ENCODE measurements at places on chromosomes 16 and 17.

GRCh38 chr17:60047590-60047989 is 31.1 kb downstream of the HEATR6 start:
- DNase-seq: no peak

GRCh38 chr16:25271421-25271820 is 13.8 kb upstream of the ZKSCAN2 start:
- DNase-seq: no peak

GRCh38 chr17:48514477-48514876 is 16.3 kb downstream of the HOXB1 start:
- DNase-seq: no peak

DNA sequence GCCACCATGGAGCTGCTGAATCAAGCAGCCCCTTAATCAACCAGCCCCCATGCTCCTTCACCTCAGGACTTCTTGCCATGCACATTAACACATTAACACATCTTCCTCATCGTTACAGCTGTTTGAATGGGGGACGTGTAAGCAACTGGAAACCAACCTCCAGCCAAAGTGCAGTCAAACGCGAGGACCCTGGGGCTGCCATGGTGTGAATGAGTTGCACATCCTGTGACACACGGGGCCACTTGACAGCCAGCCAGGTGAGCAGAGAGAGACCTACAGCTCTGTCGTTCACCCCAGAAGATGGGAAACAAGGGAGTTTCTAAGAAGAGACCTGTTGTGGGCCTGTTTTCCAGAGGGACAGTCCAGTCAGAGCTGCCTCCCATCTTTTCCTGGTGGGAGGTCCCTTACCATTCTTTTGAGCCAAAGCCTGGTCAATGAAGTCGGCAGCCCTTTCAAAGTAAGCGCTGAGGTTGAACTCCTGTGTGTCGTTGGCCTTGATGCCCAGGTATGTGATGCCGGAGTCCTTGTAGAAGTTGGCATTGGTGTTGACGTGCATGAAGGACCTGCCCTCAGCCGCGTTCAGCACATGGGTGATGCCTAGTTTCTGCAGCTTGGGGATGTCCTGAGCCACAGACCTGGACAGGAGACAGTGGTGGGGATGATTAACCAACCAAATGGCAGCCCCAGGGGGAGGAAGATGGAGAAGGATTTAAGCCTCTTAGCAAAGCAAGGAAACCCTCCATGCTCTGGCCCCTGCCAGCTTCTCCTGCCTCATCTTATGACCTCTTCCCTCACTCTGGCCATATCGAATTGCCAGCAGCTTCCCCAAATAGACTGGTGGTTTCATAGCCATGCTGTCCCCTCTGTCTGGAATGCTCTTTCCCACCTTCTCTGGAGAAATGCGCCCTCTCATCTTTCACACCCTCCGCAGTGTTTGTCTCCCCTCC is 4.2 kb downstream of the DUSP3 start:
- DNase-seq: no peak

DNA sequence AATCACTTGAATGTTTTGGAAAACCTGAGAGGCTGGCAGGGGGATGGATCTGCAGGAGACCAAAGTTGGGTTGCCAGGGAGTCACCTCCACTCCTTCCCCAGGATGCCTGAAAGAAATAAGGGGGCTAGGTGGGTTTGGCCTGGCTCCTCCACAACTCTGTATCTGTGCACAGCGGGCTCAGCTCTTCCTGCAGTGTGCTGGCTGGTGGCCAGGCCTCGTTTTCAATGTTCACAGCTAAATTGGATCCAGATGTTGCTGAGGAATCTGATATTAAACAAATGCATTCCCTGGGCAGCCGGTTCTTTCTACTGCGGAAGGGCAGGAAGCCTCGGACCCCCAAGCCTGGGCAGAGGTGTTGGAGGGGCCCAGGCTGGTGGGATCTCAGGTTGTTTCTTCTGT is 106.2 kb downstream of the N4BP1 start:
- no peak for DNase-seq

DNA sequence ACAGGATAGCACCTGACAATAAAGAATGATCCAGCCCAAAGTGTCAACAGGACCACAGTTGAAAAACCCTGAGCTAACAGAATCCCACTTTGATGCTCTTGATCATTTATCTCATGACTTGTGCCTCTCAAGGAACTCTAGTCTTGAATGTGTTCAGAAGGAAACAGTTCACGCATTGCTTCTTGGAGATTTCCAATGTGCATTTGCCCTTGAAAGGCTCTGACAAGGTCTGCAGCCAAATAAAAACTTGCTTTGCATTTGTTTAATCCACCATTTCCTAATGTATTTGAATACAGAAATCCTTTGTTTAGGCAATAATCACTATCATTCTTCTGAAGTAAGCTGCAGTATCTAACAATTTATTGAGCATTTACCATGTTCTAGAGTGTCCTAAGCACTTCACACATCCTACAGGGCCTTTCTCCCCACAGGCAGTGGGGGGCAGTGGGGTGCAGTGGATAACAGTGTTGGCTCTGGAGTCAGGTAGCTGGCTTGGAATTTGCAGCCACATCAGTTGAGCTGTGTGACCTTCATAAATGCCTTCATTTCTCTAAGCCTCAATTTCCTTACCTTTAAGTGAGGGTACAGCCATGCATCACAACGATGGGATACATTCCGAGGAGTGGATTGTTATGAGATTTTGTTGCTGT is 239.7 kb downstream of the XYLT1 start:
- no peak for DNase-seq

DNA sequence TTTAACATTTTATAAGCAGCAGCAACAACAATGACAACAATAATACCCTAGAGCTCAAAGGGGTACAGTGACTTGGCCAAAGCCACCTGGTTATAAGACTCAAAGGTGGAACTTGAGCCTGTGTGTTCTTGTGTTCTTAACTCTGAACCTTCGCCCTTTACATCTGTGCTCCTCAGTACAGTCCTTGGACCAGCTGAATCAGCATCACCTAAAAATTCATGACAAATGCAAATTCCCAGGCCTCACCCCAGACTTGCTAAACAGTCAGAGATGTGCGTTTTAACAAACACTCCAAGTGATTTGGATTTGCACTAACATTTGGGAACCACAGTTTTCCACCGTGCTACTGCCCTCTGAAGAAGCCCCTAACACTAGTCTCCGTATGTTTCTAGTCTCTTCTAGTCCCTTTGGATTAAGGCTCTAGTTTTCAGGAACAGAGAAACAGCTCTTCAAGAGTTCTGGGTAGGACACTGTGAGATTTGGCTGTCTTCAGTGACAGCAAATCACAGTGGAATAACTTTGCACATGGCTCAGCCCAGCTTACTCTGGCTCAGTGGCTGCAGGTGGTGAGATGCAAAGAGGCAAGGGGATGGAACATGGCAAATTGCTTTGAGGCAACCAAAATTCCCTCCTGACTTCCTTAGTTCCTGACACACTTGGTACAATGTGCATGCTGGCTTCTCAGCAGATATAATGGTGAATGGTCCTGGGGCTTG is 151.0 kb upstream of the CDH11 start:
- DNase-seq: no peak

DNA sequence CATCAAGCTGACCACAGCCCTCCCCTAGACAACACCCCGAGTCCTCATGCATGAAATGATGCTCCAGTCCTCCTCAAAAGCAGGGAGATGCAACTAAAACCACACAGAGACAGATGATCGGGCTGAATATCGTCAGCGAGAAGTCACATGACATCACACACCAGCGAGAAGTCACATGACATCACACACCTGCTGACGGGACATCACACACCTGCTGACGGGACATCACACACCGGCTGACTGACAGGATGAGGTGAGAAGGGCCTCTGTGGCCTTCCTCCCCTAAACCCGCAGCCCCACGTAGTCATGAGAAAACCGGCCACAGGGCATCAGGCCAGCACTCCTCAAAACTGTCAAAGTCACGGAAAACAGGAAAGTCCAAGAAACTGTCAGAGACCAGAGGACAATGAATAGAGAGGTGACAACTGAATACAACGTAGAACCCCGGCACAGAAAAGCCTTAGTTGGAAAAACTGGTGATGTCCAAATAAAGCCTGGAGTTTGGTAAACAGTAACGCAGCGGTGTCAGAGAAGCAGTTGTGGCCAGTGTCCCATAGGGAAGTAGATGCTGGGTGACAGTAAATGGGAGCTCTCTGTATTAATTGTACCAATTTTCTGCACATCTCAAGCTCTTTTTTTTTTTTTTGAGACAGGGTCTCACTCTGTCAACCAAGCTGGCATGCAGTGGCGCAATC is 14.3 kb downstream of the LITAF start:
- DNase-seq: peak; percentile 82

DNA sequence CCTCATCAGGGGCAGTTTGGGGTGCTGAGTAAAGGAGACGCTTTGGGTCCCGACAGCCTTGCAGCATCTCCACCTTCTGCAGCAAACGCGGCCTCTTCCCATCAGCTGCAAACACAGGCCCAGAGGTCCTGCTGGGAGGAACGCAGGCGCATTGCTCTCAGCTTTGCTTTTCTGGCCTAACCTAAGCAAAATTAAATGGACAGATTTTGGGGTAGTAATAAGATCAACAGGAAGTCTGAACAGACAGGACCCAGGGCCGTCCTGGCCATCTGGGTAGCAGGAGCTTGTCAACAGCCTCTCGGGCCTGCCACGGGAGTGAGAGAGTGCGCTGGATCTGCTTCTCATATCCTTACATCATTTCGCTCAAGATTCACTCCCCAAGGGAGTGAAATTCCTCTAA is 7.2 kb downstream of the NUBP1 start:
- no peak for DNase-seq

GRCh38 chr16:75097941-75098901 is 18.4 kb downstream of the LDHD start:
- peak; percentile 50 for DNase-seq

GRCh38 chr17:62064029-62064790 is 868 bp downstream of the MED13 start:
- DNase-seq: no peak

DNA sequence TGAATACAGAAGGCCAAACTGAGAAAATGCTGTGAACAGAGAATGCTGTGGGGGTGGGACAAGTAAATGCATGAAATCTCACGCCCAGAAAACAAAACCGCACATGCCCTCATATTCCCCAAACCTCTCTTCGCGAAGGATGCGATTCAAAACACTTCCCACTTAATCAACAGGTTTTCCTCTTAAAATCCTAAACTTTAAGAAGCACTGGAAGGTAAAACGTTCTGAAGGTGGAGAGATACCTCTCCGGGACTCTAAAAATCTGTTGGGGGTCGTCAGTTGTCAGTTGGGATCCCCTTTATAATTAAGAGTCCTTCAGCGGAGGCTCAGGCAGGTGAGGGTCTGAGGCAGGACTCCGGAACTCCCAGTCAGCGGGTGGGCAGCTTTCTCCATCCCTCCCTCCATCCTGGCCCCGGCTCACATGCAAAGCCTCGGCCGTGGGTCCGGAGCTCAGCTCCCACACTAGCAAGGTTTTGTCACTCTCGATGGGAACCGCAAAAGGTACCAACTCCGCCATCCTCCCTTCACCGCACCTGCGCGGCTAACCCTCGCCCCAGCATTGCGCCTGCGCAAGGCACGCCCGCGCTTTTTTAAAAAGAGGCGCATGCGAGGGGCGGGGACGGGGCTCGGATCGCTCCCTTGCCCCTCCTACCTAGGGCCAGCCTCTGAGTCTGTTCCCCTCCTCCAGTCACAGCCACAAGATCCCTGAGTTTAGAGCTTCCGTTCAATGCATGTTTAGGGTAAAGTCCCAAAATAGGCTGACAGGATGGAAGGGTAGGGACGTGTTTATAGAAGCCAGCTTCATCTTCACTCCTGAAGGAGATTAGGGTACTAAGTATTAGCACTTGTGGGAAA is at the start of gene RDM1:
Gene RDM1 (minus strand): TSS at position 563 of the 855 bp plus-strand sequence. CDS start 46 bp downstream, at position 517.
- peak; percentile 57 for DNase-seq

DNA sequence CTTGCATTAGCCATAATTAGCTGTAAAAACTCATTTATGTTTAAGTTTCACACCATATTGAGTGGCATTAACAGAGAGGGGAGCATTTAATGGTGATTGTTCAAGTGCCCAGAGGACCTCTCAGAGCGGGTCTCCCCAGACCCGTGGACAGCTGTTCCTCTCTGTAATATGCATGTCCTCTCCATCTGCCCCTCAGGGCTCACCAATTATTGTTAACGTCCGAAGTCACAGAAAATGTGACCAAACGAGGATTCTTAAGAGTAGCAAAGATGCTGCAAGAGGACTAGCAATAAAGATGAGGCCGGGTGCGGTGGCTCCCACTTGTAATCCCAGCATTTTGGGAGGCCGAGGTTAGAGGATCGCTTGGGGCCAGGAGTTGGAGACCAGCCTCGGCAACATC is 130.2 kb downstream of the CPPED1 start:
- no peak for DNase-seq

DNA sequence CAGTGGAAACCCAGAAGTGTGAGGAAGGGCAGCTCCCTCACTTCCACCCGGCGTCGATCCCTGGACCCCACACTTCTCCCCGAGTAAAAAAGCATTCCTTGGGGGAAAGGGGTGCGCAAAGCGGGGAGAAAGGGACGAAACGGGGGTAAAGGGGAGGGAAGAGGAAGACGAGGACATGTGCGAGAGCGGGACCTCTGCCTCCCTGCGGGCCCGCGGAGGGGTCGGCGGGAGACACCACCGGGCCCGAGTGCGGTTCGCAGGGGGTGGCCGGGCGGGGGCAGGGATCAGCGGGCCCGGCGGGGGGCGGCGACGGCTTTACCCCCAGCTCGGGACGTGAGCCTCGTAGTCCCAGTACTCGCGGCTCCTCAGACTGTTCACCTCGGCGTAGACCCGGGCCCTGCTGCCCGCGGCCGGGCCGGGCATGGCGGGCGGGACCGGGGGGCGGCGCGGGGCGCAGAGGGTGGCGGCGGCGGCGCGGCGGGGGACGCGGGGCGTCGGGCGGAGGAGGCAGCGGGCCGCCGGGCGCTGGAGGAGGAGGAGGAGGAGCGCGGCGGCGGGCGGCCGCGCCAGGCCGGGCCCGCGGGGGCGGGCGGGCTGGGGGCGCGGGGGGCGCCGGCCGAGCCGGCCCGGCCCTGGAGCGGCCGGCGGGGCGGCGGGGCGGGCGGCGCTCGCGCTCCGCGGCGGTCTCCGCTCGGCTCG is 443 bp downstream of the CSNK2A2 start:
- no peak for DNase-seq

GRCh38 chr16:11677959-11678881 is 10.0 kb downstream of the SNN start:
- no peak for DNase-seq
